ENCODE measurements at places on chromosomes 13 and 19.

GRCh38 chr19:4454747-4455718 is 2.6 kb downstream of the UBXN6 start:
- no peak for DNase-seq

DNA sequence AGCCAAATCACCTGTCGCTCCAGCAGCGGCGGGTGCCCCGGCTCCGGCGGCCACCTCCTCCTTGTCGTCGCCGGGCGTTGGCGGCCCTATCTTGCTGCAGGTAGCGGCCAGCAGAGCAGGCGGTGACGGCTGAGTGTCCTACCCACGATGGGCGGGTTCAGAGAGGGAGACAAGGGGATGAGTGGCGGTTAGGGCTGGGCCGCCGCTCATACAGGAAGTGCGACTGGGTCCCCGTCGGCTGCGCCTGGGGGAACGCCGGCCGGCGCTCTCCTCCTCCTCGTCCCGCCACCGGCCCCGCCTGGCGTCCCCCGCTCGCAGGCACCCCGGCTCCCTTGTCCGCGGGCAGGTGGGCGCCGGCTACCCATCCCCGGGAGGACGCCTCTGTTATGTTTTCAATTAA is 1692.0 kb downstream of the SLITRK5 start:
- DNase-seq: no peak

DNA sequence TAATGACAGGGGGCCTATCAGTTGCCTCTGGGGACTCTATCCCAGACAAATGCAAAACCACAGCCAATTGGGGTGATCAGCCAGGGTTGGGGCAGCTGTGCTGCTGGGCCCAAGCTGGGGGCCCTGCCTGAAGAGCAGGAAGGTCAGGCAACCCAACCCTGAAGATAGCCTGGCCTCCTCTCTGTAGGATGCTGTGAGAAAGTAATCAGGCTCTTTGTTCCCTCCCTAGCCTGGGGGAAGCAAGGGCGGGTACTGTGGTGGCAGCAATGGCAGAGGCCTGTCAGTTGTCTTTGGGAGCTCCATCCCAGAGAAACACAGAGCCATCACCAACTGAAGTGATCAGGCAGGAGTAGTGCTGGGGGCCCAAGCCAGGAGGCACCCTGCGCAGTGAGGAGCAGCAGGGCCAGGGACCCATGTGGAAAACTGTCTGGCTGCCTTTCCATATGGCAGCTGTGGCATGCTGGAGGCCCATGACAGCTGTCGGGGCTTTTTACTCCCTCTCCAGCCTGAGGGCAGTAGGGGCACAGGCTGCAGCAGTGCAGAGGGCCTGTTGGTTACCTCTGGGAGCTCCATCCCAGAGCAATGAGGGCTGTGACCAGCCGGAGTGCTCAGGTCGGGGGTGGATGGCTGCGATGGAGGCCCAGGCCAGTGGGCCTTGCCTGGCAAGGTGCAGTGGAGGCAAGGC is 73.6 kb upstream of the ATP12A start:
- no peak for DNase-seq

- DNase-seq: no peak
Observed at GRCh38 chr19:12984143-12984627, 11.1 kb upstream of the NFIX start.

GRCh38 chr13:106986033-106986484 is 418.1 kb upstream of the ARGLU1 start:
- no peak for DNase-seq

GRCh38 chr13:29948244-29948643 is 97.8 kb upstream of the UBL3 start:
- no peak for DNase-seq

DNA sequence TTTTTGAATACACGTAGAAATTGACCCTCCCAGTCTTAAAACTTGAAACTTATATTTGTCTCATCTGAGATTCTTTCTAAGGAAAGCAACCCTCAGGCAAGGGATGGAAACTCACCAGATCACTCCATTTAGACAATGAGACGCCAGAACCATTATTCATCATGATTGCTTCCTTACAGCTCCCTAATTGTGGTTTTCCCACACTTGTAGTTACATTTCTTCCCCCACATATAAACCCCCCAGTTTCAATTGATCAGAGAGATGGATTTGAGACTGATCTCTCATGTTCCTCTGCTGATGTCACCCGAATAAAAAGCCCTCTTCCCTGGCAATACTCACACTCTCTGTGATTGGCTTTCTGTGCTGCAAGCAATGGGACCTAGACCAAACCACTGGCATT is 197.9 kb upstream of the STARD13 start:
- DNase-seq: no peak

- DNase-seq: no peak
Observed at GRCh38 chr13:94256721-94257120, 222.8 kb downstream of the DCT start.
